ENCODE measurements at places on chromosomes 11 and 22. TPM values are rescaled to one million over a fixed set of nuclear protein-coding genes. Genes with fewer than 3 reads are reported as not detected.

LDHAL6A gene
- total RNA-seq: 0.72 TPM

CCDC188 gene
- not detected for total RNA-seq

SLC22A12 gene
- not detected for total RNA-seq

PANX3 gene
- not detected for total RNA-seq

IGF2 gene
- not detected for total RNA-seq

OR51I1 gene
- not detected for total RNA-seq

MAP6 gene
- total RNA-seq: not detected

OR51B5 gene
- total RNA-seq: not detected

OR4C5 gene
- not detected for total RNA-seq

CARNS1 gene
- 25.0 TPM for total RNA-seq

ACTN3 gene
- total RNA-seq: 0.50 TPM

GRCh38 chr22:44384563-44385295 is 72.0 kb upstream of the SHISAL1 start:
- H3K4me1 ChIP-seq: no peaks in the 10 kb centered on the region
- H3K36me3 ChIP-seq: no peaks in the 10 kb centered on the region
- H3K27me3 ChIP-seq: no peaks in the 10 kb centered on the region
- no peak overlapping the region for H3K27ac ChIP-seq

- H3K36me3 ChIP-seq: no peaks in the 10 kb centered on the region
- no peak overlapping the region for H3K27ac ChIP-seq
- H3K27me3 ChIP-seq: no peaks in the 10 kb centered on the region
- H3K4me3 ChIP-seq: no peak overlapping the region
- DNase-seq: no peak
- H3K4me1 ChIP-seq: no peaks in the 10 kb centered on the region
These were observed 24.5 kb downstream of the DLG2 start for GRCh38 chr11:85602526-85603213.

DNA sequence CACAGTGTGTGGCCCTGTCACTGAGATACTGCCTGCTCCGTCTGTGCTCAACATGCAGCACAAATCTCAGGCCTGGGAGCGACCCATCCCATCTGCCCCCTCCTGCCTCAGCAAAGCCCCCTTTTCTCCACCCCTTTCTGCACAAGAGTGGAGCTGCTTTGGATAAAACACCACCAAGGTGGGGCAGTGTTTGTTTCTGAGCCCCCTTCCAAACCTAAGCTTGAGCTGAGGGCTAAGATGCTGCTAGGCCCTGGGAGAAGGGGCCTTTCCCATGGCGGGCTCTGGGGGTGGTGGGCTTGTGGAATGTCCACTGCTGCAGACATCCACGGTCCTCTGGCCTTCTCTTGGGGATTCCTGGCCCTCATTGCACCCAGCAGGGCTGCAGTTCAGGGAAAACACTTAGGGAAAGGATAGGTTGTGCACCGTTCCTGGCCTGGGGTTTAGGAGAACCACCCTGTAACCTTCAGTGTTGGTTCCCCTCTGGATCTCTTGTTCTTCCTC is 594.1 kb downstream of the TBC1D22A start:
- H3K27ac ChIP-seq: no peak overlapping the region
- no peaks in the 10 kb centered on the region for H3K36me3 ChIP-seq
- no peaks in the 10 kb centered on the region for H3K27me3 ChIP-seq

DNA sequence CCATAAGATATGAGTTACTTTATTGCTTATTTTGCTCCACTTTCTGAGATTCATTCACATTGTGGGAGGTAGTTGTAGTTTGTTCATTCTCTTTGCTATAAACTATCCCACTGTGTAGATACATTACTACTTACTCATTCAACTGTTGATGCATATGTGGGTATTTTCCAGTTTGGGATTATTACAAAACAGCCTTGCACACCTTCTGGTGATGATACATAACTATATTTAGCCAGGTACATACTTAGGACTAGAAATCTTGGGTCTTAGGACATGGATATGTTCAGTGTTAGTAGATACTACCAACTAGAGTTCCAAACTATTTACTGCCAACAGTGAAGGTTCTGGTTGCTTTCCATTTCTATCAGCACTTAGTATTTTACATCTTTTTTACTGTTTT is 37.8 kb downstream of the BTG4 start:
- no peak overlapping the region for H3K27ac ChIP-seq
- H3K36me3 ChIP-seq: no peaks in the 10 kb centered on the region
- peaks cover 4% of the 10 kb centered on the region for H3K27me3 ChIP-seq

DNA sequence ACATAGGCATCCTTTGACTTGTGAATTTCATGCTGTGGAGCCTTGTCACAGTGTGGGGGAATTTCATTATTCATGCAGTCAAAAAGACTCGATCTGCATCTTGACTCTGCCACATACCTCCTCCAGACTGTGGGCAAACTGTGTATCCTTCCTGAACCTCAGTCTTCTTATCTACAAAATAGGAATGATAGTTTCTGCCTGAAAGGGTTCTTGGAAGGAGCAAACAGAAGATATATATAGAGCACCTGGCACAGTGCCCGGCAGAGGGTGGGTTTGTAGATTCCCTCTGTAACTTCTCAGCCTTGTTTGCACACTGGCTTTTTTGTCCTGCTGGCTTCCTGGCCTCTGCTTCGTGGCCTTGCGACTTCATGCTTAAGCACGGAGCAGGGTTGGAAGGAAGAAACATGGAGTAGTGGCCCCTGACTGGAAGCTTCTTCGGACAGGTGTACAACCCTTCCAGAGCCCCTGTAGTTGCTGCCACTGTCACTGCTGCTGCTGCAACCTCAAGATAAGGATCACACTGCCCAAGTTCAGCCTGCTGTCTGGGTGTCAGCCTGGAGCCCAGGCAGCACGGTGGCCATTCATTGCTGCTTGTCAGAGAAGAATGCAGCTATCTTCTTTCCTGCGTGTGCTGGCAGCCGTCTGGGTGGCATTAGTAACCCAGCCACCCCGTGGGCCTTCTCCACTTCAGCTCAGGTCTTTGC is 106.4 kb downstream of the MICAL2 start:
- peaks cover 37% of the 10 kb centered on the region for H3K36me3 ChIP-seq
- no peaks in the 10 kb centered on the region for H3K27me3 ChIP-seq
- peak overlapping the region; percentile 28 for H3K27ac ChIP-seq

DNA sequence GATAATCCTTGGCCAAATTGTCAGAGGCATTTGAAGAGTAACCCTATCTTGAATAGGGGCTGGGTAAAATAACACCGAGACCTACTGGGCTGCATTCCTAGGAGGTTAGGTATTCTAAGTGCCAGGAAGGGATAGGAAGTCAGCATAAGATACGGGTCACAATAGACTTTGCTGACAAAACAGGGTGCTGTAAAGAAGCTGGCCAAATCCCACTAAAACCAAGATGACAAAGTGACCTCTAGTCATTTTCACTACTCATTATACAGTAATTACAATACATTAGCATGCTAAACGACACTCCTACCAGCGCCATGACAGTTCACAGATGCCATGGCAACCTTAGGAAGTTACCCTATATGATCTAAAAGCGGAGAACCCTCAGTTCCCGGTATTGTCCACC is 964 bp upstream of the REXO2 start:
- no peak for DNase-seq
- H3K4me3 ChIP-seq: no peak overlapping the region
- H3K4me1 ChIP-seq: peaks cover 13% of the 10 kb centered on the region

DNA sequence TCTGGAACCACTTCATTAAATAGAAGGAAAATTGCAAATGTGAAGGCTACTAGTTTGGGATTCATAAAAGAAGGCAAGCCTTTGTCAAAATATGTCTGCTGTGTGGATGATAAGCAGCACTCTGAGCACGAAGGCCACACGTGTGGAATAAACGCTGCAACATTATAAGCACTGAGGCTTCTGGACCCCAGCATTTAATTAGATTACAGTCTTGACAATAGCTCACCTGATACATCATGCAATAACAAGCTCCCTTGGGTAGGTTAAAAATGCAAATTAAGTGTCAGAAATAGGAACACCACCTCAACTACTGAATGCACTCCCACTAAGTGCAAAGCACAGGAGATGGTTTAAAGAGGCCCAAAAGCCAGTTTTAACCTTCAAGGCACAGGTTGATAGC is 179.3 kb downstream of the LARGE1 start:
- H3K4me1 ChIP-seq: no peaks in the 10 kb centered on the region
- H3K4me3 ChIP-seq: no peak overlapping the region
- no peak for DNase-seq
- H3K27me3 ChIP-seq: no peaks in the 10 kb centered on the region
- no peaks in the 10 kb centered on the region for H3K36me3 ChIP-seq
- no peak overlapping the region for H3K27ac ChIP-seq

DNA sequence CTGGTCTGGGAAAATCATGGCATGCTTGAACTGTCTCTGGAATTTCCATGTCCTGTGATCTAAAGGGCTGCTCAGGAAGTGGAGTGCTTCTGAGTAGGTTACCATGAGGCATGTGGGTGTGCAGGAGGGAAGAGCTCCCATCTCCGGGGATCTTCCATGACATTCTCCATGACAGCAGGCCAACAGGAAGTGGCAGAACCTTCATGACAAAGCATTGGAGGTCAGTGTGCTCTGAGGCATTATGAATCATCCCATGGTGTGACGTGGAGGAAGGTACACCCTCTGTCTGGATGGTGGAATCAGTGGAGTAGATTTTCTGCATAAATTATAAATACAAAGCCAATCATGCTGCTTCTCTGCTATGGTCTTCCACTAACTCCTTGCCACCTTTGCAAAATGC is 139.6 kb upstream of the E2F8 start:
- H3K27ac ChIP-seq: no peak overlapping the region
- H3K36me3 ChIP-seq: no peaks in the 10 kb centered on the region
- peaks cover 6% of the 10 kb centered on the region for H3K27me3 ChIP-seq
- no peak for DNase-seq
- no peaks in the 10 kb centered on the region for H3K4me1 ChIP-seq

- no peaks in the 10 kb centered on the region for H3K36me3 ChIP-seq
- H3K4me1 ChIP-seq: peaks cover 6% of the 10 kb centered on the region
- H3K27me3 ChIP-seq: no peaks in the 10 kb centered on the region
- no peak overlapping the region for H3K27ac ChIP-seq
- DNase-seq: no peak
- H3K4me3 ChIP-seq: no peak overlapping the region
These were observed 122.0 kb downstream of the VPREB1 start for GRCh38 chr22:22366537-22366936.

DNA sequence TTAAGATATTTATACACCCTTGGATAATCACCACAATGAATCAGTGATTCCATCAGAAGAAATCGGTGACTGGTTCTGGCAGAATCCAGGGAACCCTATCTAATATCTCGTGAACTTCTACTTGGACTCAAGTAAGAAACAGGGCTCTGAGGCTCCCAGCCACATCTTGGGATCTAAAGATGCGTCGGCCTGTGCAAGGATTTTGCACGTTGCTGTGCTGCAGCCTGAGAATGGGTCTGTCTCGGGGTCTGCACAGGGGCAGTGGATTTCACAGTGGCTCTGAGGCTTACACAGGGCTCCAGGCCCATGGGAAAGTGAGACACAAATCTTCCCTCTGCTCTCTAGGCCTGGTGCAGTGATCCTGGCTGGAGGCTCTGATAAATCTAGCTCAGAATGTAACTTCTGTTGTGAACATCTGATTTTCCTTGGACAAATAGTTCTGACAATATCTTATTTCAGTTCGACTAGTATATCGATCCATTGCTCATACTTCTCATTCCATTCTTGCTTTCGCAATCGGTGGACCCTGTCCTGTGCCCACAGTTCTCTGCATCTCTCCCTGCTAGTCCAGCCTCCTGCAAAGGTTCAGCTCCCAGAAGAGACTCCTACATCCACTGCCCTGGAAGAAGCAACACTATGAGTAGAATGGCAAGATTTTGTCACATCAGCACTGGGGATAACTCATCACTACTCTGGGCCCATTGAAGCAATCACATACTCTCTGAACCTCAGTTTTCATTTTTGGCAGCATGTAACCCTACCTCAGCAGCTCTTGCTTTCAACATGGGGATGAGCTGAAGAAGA is 105.5 kb upstream of the TOP3B start:
- H3K4me3 ChIP-seq: no peak overlapping the region
- DNase-seq: no peak
- H3K27me3 ChIP-seq: peaks cover 4% of the 10 kb centered on the region

- no peaks in the 10 kb centered on the region for H3K4me1 ChIP-seq
- DNase-seq: no peak
- H3K36me3 ChIP-seq: no peaks in the 10 kb centered on the region
- no peaks in the 10 kb centered on the region for H3K27me3 ChIP-seq
These were observed 19.9 kb upstream of the USP47 start for GRCh38 chr11:11821899-11822298.

- no peak for DNase-seq
- H3K36me3 ChIP-seq: no peaks in the 10 kb centered on the region
- H3K4me1 ChIP-seq: no peaks in the 10 kb centered on the region
- no peak overlapping the region for H3K4me3 ChIP-seq
These were observed 57.7 kb upstream of the BDNF start for GRCh38 chr11:27757953-27758352.
